ENCODE measurements at places on chromosomes 7 and 10.

DNA sequence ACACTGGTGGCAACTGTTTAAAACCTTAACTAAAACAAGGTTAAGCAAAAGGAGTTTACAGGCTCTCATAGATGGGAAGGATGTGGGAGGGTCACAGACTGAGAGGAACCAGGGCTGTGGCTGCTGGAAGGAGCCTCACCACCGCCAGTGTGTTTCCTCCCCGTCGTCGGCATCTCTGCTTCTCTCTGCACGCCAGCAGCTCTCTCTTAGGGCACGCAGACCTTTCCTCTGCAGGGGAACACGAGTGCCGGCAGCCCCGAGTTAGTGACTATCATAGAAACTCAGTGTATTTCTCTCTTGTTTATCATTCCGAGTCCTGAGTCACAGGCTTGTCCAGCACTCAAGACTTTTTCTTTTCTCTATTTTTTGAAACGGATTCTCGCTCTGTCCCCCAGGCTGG lies 8.1 kb upstream of the SH2D4B start:
- DNase-seq = no peak

DNA sequence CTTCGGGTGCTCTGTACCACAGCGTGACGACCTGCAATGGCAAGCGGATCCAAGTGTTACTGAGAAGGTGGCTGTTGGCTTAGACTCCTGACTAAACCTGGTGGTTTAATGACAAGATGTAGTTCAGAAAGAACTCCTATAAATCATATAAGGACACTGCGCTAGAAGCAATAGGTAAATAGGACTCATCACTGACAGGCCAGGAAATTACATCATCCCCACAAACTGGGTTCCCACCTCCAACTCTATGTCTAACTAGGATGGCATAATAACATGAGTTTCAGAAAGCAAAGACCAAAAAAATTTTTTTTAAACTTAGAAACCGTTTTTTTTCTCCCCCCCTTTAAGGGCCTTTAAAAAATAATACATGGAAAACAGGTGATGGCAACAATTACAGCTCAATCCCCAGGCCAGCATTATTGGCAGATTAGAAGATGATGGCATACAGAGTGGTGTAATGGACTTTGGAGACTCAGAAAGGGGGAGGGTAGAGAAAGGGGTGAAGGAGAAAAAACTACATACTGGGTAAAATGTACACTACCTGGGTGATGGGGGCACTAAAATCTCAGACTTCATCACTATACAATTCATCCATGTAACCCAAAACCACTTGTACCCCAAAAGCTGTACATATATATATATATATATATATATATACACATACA lies 81.4 kb upstream of the FAM133B start:
- DNase-seq = no peak

GRCh38 chr10:12603766-12604470 lies 254.6 kb downstream of the CAMK1D start:
- DNase-seq = no peak

DNA sequence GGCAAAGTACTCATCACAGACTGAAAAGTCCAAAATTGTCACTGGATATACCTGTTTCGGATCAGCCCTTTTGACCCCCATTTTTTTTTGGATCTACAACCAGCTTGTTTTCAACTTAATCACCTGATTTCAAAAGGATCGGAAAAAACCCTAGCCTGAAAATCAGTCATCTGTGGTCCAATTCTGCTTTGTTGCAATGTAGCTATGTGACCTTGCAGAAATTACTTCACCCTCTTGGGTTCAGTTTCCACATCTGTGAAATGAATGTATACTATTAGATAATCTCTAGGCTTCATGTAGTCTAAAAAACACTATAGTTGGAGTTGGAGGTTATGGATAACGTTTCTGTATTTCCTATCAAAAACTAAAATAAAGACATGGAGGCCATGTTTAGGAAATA lies 37.1 kb downstream of the STEAP4 start:
- no peak for DNase-seq

DNA sequence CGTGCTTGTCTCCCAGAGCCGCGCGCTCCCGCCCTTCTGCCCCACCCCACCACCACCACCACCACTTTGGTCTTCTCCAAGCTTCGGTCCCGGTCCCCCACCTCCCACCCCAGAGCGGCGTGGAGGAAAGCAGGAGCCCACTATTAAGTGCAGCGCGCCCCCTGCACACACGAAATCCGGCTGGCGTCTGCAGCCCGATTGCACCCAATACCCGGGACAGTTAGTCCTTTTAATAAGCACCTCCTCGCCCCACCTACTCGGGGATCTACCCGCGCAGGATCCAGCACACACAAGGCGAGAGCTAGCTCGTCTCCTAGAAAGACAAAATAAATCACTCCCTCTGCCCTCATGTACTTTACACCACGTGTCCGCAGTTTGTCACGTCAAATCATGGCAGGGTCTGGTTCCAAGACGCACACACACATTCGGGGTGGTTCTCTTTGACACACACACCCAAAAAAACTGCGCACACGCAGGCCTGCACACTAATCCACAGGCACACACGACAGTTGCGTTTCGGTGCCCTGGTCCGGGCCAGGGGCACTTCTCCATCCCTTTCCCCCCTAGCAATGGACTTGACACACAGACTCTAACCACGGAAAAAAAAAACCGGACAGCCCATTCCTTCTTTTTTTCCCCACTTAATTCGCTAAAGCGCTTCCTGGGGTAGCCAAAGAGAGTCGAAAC lies 1.6 kb downstream of the SFMBT2 start:
- peak; percentile 52 for DNase-seq

Measured in GM12892 (cell line).